ENCODE measurements at places on chromosomes 1 and 21. TPM values are rescaled to one million over a fixed set of nuclear protein-coding genes. Genes with fewer than 3 reads are reported as not detected.

- no peaks in the 10 kb centered on the region for H3K36me3 ChIP-seq
- DNase-seq, result no peak
- H3K4me1 ChIP-seq, result no peaks in the 10 kb centered on the region
- H3K4me3 ChIP-seq, result no peak overlapping the region
These were observed 42.2 kb upstream of the WNT4 start for GRCh38 chr1:22184892-22185612.

DNA sequence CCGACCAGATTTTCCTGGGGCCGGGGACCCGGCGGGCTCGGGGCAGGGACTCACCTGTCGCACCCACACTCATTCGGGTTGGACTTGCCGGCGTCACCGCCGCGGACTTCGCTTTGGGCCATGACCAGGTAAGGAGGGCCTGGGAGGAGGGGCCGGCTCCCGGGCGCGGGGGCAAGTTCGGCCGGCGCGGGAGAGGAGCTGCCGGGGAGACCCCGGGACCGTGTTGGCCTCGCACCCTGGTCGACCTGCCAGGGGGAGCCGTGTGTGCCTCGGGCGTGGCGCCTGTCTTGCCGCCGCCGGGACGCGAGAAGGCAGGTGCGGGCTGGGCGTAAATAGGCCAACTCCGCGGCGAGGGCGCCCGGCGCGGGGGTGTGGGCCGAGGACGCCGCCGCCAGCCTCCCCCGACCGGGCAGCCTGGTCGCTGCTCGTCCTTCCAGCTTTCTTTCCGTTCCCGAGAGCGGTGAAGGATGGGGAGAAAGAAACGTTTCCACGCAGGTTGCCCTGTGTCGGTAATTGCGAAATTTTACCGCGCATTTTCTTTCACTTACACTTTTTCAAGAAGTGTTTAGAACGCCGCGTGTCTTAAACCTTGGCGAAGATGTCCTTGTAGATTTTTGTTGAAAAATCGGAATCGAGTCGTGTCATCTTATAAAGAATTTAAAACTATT is 558 bp downstream of the USP1 start:
- H3K4me1 ChIP-seq, result peaks cover 42% of the 10 kb centered on the region
- peak overlapping the region; percentile 97 for H3K27ac ChIP-seq
- peaks cover 3% of the 10 kb centered on the region for H3K36me3 ChIP-seq
- no peaks in the 10 kb centered on the region for H3K27me3 ChIP-seq

GRCh38 chr1:245433561-245433960 is 278.8 kb downstream of the KIF26B start:
- no peaks in the 10 kb centered on the region for H3K27me3 ChIP-seq
- no peaks in the 10 kb centered on the region for H3K36me3 ChIP-seq
- no peak for DNase-seq
- no peak overlapping the region for H3K27ac ChIP-seq
- H3K4me1 ChIP-seq, result no peaks in the 10 kb centered on the region

- no peaks in the 10 kb centered on the region for H3K27me3 ChIP-seq
- peaks cover 12% of the 10 kb centered on the region for H3K36me3 ChIP-seq
- H3K27ac ChIP-seq, result no peak overlapping the region
- H3K4me1 ChIP-seq, result no peaks in the 10 kb centered on the region
These were observed 117.5 kb downstream of the BACH1 start for GRCh38 chr21:29416268-29416667.

GRCh38 chr1:3614755-3615742 is 3.7 kb upstream of the MEGF6 start:
- no peaks in the 10 kb centered on the region for H3K36me3 ChIP-seq
- H3K27me3 ChIP-seq, result peaks cover 23% of the 10 kb centered on the region
- H3K4me3 ChIP-seq, result no peak overlapping the region
- DNase-seq, result no peak

- H3K36me3 ChIP-seq, result no peaks in the 10 kb centered on the region
- H3K4me3 ChIP-seq, result no peak overlapping the region
- DNase-seq, result no peak
- H3K4me1 ChIP-seq, result no peaks in the 10 kb centered on the region
- no peaks in the 10 kb centered on the region for H3K27me3 ChIP-seq
These were observed 6.1 kb downstream of the MYBPHL start for GRCh38 chr1:109300650-109301151.

DNA sequence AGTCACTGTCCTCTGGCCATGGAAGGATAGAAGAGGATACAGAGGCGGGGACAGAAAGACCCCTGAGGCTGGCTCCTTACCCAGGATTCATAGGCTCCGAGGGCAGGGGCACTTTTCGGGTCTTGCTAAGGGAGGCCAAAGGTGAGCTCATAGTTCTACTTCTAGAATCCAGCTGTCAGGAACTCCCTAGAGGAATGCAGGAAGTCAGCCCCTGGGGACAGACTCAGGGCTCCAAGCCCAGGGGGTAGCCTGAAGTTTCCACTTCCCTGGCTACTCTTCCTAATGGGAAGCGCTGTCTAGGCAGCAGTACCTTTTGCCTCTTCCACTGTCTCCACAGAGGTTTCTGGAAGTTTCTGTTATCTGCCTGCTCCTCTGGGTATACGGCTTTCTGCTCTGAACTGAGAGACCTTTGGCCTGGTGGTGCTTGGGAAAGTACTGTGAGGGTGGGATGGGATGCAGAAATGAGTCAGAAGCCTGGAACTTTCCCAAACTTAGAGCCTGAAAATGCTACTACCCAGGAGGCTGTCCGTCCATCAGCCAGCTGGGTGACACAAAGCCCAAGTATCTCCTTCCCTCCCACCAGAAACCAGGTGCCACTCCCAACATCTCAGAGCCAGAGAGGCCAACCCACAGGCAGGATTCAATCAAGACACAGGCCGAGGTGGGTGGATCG is 3.6 kb downstream of the UBXN11 start:
- H3K4me1 ChIP-seq, result peaks cover 7% of the 10 kb centered on the region
- no peak overlapping the region for H3K4me3 ChIP-seq
- no peak for DNase-seq
- no peaks in the 10 kb centered on the region for H3K36me3 ChIP-seq
- H3K27me3 ChIP-seq, result no peaks in the 10 kb centered on the region

Gene PLA2G2A
- not detected for total RNA-seq

Gene EPHB2
- 5.9 TPM for total RNA-seq

Gene EDARADD
- 3.1 TPM for total RNA-seq

Gene SAMD13
- 1.6 TPM for total RNA-seq

Gene FHL3
- total RNA-seq, result 39.9 TPM

Gene S100A8
- total RNA-seq, result 7,676 TPM

Data from spleen (tissue), 13 donors.